ENCODE measurements at places on chromosomes 3 and 15. TPM values are rescaled to one million over a fixed set of nuclear protein-coding genes. Genes with fewer than 3 reads are reported as not detected.

DNA sequence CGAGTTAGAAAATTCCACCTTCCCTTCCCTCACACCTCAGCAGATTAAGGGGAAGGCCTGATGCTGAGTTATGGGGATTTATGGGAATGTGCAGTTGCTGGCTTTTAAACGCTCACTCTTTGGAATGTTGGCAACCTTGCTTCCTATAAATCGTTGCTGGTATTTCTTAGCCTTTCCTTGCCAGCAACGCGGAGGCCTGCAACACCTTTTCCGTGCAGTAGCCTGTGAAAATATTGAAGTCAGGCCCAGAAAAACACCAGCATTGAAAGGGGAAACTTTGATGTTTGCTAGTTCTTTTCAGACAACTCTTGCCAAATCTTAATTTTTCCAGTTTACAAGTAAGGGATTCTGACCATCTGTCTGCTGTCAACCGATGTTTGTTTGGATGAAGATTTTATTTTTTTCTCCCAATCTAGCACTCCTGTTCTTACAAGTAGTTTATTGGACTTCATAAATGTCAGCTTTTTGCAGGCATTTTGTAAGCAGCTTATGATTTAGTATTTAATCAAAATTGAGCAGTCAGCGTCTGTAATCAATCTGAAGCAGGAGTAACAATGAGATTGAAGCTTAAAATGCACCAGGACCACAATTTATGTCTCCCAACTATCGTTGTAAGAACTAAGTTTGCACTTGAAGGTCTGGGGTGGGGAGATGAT, 251.0 kb downstream of the RPLP1 start:
- no peak overlapping the region for H3K4me3 ChIP-seq
- peaks cover 8% of the 10 kb centered on the region for H3K4me1 ChIP-seq
- peak; percentile 27 for DNase-seq
- no peaks in the 10 kb centered on the region for H3K27me3 ChIP-seq
- no peaks in the 10 kb centered on the region for H3K36me3 ChIP-seq

The C15orf62 gene
- 0.43 TPM for total RNA-seq

DNA sequence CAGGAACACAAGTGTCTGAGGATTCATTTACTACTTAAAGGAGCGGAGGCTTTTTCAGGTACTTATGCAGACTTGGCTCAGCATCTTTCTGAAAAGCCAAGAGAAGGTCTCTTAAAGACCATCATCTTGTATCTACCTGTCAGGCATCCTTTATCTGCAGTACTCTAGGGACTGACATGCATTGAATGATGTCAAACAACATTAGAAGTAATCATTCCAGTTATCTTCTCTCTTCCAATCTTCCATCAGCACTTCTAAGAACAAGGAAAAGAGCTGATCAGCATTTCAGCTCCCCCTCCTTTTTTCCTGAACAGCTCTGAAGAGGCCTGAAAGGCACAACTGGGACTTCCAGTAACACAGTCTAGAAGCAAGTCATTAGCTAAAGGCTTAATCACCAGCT, 214.8 kb downstream of the KCNH8 start:
- no peaks in the 10 kb centered on the region for H3K4me1 ChIP-seq
- H3K27ac ChIP-seq: no peak overlapping the region
- H3K27me3 ChIP-seq: no peaks in the 10 kb centered on the region
- no peak overlapping the region for H3K4me3 ChIP-seq
- H3K36me3 ChIP-seq: no peaks in the 10 kb centered on the region
- DNase-seq: no peak

GRCh38 chr15:74454764-74455500, 6.0 kb downstream of the UBL7 start:
- no peaks in the 10 kb centered on the region for H3K4me1 ChIP-seq
- no peaks in the 10 kb centered on the region for H3K27me3 ChIP-seq
- no peak for DNase-seq
- no peak overlapping the region for H3K27ac ChIP-seq
- no peaks in the 10 kb centered on the region for H3K36me3 ChIP-seq

The PROS1 gene
- 115 TPM for total RNA-seq

DNA sequence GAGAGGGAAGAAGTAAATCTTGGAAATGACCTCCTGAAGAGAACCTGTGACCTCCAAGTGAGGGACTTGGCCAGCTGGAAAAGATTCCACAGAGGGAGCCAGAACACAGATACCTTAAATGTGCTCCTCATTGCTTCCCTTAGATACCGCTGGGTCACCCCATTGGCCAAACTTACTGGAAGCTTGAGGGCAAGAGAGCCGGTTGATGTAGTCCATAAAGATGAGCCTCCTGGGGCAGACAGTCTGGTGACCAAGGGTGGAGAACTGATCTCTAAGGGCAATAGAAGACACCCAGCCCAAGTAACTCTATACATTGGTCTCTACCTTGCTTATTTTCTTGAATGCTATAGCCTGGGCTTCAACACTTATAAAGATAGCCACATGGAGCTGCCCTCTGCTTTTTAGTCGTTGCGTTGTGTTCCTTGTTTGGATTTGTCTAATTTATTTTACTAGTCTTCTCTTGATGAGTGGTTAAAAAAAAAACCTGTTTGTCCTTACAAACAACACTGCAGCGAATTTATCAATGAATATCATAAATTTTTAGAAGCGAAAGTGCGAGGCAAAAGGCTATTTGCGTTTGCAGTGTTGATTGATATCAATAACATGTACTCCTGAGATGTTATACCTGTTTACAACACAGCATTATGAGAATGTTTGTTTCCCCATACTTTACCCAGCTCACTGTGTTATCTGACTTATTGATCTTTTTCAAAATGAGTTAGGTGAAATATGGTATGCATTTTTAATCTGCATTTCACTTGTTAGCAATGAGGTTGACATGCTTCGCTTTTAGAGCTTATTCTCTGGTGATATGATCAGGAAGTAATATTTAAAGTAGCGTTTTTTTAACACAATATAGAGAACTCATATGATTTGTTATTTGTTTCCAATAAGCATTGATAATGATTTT, 31.2 kb downstream of the TGFBR2 start:
- peaks cover 7% of the 10 kb centered on the region for H3K4me1 ChIP-seq
- no peaks in the 10 kb centered on the region for H3K27me3 ChIP-seq
- no peak overlapping the region for H3K27ac ChIP-seq

- peak overlapping the region; percentile 46 for H3K27ac ChIP-seq
- H3K4me3 ChIP-seq: no peak overlapping the region
- H3K36me3 ChIP-seq: no peaks in the 10 kb centered on the region
- H3K27me3 ChIP-seq: no peaks in the 10 kb centered on the region
- H3K4me1 ChIP-seq: peaks cover 28% of the 10 kb centered on the region
- no peak for DNase-seq
These were observed 111.0 kb upstream of the TRPM1 start for GRCh38 chr15:31212326-31213080.

The ISG20 gene
- 13.3 TPM for total RNA-seq

DNA sequence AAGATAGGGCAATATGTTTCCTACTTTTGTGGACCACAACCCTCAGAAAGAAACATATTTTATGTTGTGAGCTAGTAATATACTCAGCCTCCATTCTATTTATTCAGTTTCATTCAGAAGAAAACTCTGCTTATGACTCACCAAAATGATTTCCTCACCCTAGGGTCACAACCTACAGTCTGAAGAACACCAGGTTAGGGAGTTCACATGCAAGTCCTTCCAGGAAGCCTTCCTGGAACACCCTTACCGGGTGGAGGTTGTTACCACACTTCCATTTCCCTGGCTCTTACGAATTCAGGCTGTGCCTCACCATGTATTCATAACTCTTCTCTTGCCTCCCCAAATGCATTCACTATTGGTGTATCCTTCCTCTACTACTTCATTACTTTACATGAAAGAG, 228.0 kb upstream of the ADAMTS9 start:
- no peaks in the 10 kb centered on the region for H3K36me3 ChIP-seq
- peaks cover 22% of the 10 kb centered on the region for H3K4me1 ChIP-seq
- peak; percentile 52 for DNase-seq
- H3K4me3 ChIP-seq: no peak overlapping the region
- no peaks in the 10 kb centered on the region for H3K27me3 ChIP-seq
- peak overlapping the region; percentile 73 for H3K27ac ChIP-seq

DNA sequence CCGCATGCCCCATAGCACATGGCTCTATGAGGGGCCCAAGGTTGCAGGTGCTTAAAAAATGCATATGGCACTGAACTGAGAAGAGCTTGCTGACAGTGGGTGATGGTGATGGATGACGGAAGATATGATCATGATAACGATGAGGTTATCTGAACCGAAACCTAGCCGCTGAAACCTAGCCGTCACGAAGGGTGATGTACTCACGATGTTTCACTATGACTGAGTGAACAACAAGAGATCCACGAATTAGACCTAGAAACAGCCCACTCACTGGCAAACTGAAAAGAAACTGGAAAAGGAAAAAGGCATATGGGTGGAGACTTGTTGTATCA, 57.6 kb upstream of the BCL6 start:
- no peak overlapping the region for H3K4me3 ChIP-seq
- no peak for DNase-seq
- H3K4me1 ChIP-seq: peaks cover 6% of the 10 kb centered on the region
- no peaks in the 10 kb centered on the region for H3K36me3 ChIP-seq

Measured in hepatocyte (in vitro differentiated cells).